ENCODE measurements at places on chromosomes 7 and 10.

DNA sequence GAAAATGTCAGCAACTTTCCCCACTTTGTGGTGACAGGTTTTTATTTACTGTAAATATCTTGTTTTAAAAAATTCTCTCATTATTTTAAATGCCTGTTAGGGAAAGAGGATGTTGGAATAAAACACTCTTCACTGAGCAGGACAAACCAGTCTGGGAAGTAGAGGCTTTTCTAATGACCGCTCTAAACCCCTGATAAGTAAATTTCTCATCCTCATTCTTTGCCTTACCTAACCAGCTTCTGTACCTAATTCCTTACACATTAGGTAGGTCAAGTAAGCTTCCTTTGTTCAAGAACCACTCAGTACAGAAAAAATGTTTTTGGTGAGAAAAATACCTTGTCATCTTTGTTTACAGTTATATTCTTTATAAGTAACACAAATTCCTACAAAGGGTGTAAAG, 143.6 kb downstream of the GPR85 start:
- DNase-seq = no peak

- no peak for DNase-seq
Observed at GRCh38 chr10:12434277-12434676, 84.9 kb downstream of the CAMK1D start.

GRCh38 chr7:24199978-24200377, 84.0 kb upstream of the NPY start:
- no peak for DNase-seq

DNA sequence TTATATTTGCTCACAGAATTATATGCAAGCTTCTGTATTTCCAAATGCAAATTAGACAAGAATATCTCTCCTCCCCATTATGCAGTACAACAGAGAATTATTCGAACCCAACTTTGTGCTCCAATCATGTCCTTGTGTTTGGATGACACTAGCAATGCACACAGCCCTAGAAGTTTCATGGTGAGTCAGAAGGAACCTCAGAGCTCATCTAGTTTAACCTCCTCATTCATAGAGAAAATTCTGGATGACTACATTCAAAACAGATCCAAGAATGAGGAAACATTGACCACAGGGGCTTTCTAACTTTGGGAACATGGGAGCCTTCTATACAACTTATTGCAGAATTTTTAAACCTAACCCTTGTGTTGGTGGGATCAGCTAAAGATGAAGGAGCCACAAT, 12.8 kb upstream of the ARID5B start:
- DNase-seq = no peak

- no peak for DNase-seq
Observed at GRCh38 chr7:131964203-131964602, 407.8 kb upstream of the PODXL start.

DNA sequence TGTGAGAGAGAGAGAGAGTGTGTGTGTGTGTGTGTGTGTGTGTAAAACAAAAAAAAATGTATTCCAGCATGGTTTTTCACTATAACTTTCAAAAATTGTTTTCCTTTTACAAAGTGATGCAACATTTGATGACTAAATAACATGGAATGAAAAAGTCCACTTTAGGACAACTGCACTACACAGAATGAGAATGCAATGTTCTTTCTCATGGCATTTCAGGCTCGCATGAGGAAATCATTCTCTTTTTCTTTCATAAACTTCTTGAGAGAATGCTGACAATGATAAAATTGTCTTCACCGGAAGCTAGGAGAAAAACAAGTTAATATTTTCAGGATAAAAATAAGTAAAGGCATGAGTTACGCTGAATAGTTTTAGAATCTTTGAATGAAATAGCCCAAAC, 53.7 kb downstream of the SLC16A12 start:
- DNase-seq = no peak

GRCh38 chr7:110454713-110455112, 636.2 kb upstream of the LRRN3 start:
- DNase-seq = no peak

GRCh38 chr10:46558392-46559185, 2.1 kb upstream of the GPRIN2 start:
- no peak for DNase-seq

DNA sequence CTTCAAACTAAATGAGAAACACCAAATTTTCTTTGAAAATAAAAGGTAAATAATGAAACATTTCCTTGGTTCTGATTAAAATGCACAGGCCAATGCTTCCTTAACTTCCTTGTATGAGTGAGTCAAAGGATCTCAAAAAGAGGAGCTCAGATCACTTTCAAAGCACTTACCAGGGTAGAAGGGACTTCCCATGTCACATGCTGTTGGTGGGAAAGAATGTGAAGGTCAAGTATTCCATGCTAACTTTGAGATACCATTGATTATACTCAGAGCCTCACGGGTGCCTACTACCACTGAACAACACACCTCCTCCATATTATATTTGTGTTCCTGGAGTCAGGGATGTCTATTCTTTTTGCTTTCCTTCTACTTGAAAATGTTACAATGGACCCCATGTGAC, 233.5 kb upstream of the KIAA1217 start:
- DNase-seq = no peak

- no peak for DNase-seq
Observed at GRCh38 chr7:78594156-78594555, 795.6 kb downstream of the PHTF2 start.

- no peak for DNase-seq
Observed at GRCh38 chr10:111207500-111207899, 130.7 kb downstream of the ADRA2A start.

- no peak for DNase-seq
Observed at GRCh38 chr7:158186864-158187693, 400.5 kb downstream of the PTPRN2 start.

GRCh38 chr10:107657851-107658250, 493.3 kb upstream of the SORCS1 start:
- no peak for DNase-seq

- no peak for DNase-seq
Observed at GRCh38 chr10:108624052-108624451, 1299.3 kb downstream of the XPNPEP1 start.

- DNase-seq = no peak
Observed at GRCh38 chr10:29446327-29446726, 157.5 kb downstream of the LYZL1 start.

DNA sequence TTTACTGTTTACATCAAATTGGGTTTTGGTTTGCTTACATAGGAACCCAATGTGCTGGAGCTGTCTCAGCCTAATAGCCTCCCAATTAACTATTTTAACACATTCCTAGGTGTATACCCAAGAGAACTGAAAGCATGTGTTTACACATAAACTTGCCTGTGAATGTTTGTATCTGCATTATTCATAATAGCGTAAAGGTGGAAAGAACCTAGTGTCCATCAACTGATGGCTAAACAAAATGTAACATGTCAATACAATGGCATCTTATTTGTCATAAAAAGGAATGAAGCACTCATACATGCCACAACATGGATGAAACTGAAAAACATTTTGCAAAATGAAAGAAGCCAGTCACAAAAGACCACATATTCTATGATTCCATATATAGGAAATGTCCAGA, 160.6 kb upstream of the EEPD1 start:
- no peak for DNase-seq

- DNase-seq = peak; percentile 95
Observed at GRCh38 chr10:58267713-58268453, at the start of gene IPMK. Gene IPMK, minus strand, starts transcription at chr10:58267894. Its CDS starts 283 bp downstream, at chr10:58267611.

DNA sequence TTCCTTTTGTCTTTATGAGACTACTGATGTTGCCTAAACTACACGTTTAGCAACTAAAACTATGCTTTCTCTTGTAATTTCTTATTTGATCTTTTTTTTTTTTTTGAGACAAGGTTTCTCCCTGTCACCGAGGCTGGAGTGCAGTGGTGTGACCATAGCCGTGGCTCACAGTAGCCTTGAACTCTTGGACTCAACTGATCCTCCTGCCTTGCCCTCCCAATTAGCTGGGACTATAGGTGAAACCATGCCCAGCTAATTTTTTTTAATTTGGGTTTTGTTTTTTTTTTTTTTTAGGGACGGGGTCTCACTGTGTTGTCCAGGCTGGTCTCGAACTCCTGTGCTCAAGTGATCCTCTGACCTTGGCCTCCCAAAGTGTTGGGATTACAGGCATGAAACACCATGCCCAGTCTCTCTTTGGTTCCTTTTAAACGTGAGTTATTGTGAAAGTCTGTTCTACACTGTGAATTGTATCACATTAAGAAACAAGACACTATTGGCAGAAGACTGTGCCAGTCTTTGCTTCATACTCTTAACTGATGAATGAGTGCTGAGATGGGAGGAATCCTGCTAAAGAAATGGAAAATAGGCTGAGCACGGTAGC, 6.4 kb downstream of the TMEM248 start:
- DNase-seq = no peak

DNA sequence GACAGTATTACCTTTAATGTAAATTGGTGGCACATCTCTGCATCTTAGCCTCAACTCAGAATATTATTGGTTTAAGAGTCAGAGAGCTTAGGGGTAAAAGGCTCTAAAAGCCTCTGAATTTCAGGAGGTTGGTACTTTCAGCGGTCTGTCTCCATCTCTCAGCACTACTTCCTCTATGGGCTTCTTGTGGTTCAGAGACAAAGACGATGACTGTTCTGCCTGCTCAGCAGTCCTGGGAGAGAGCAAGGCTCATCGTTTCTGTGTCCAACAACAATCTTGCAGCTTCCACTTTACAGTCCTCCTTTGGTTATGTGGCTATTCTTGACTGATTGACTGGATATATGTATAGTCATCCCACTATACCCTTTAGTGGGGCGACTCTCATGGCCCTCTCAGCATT, 394.7 kb downstream of the AUTS2 start:
- DNase-seq = no peak

DNA sequence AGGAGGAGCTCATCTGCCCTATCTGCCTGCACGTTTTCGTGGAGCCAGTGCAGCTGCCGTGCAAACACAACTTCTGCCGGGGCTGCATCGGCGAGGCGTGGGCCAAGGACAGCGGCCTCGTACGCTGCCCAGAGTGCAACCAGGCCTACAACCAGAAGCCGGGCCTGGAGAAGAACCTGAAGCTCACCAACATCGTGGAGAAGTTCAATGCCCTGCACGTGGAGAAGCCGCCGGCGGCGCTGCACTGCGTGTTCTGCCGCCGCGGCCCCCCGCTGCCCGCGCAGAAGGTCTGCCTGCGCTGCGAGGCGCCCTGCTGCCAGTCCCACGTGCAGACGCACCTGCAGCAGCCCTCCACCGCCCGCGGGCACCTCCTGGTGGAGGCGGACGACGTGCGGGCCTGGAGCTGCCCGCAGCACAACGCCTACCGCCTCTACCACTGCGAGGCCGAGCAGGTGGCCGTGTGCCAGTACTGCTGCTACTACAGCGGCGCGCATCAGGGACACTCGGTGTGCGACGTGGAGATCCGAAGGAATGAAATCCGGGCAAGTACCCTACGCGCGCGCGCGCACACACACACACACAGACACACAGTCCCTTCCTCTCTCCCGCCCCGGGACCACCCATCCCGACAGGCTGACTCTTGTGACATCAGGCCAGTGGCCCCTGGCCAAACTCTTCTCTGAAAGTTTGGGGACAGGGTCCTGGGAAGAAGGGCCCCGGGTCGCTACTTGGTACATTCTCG, 538 bp downstream of the TRIM8 start:
- peak; percentile 75 for DNase-seq

GRCh38 chr10:6757158-6757557, 177.1 kb upstream of the PRKCQ start:
- DNase-seq = no peak

- no peak for DNase-seq
Observed at GRCh38 chr10:91219371-91220193, 881 bp upstream of the PCGF5 start.

GRCh38 chr7:11810043-11810625, 21.9 kb downstream of the THSD7A start:
- no peak for DNase-seq

DNA sequence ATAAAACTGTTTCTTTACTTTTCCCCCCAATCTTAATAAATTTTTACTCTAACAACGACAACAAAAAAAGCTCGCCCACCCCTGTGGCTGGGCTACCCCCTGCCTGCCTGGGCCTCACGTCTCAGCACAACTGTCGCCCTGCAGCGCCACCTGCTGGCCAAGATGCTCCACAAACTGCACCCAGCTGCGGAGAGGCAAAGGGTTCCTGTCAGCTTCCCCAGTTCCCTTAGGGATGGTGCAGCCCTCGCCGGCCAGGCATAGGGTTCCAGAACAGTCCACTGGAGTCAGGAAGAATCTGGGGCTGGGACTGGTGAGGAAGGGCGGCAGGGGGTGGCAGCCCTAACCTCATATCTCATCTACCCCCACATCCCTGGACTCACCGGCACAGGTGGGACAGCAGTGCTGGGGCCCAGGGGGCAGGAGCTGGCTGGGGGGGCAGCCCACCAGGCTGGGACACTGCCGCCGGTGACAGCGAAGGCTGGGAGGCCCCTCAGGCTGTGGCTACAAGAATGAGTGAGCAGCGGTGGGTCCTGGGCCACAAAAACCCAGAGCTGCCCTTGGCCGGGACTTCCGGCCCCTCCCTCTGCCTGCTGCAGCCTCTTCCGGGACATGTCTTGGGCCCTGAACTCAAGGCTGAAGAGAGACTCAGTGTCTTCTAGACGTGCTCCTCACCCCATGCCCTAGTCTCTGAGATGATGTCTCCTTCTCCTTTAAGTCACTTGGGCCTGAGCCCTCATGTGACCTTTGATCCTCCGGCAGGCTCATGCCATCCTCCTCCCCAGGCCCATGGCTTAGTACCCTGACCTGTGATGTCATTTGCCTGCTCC, 21.2 kb downstream of the ATP6V1F start:
- DNase-seq = peak; percentile 61

GRCh38 chr10:113539789-113540188, 13.1 kb upstream of the HABP2 start:
- no peak for DNase-seq

- DNase-seq = no peak
Observed at GRCh38 chr10:61257136-61257535, 196.0 kb downstream of the TMEM26 start.

- no peak for DNase-seq
Observed at GRCh38 chr7:67251986-67252558, 255.4 kb downstream of the TYW1 start.

GRCh38 chr10:70943841-70944466, 55.6 kb upstream of the PCBD1 start:
- no peak for DNase-seq

GRCh38 chr10:99232360-99232999, 3.2 kb downstream of the HPSE2 start:
- peak; percentile 18 for DNase-seq

DNA sequence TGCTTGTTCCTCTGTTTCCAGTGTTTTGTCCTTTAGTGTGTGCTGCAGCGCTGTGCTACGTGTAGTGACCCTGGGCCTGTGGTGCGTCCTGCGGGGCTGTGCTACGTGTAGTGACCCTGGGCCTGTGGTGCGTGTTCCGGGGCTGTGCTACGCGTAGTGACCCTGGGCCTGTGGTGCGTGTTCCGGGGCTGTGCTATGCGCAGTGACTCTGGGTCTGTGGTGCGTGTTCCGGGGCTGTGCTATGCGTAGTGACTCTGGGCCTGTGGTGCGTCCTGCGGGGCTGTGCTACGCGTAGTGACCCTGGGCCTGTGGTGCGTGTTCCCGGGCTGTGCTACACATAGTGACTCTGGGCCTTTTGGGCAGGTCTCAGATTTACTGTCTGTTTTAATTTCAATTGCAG, 60.1 kb downstream of the INPP5A start:
- no peak for DNase-seq

- DNase-seq = no peak
Observed at GRCh38 chr7:132232406-132232805, 343.9 kb downstream of the PLXNA4 start.

All from T-helper 1 cell (primary cell).